CD4-positive, alpha-beta T cell treated with Interferon alpha-2 for 1 hour (primary cell): ENCODE measurements at places on chromosomes 11 and 22.

- DNase-seq, result no peak
Observed at GRCh38 chr11:8035200-8035855, 45.7 kb upstream of the TUB start.

DNA sequence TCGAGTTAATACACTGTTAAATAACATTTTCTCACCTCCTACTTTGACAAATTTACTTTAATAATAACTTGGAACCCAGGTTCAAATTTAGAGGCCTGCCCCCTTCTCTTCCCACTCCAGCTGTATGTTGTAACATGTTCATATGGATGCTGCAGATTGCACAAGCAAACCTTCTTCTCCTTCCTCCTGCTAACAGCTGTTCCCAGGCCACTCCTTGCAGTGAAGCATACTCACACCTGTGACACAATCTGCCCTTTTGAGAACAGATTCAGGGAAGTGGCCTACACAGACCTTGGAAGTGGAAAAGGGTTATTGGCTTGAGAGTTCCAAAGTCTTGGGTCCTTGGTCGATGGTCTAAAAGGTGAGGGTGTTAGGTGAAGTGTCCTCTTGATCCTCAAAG lies 131.9 kb downstream of the TEAD1 start:
- DNase-seq, result no peak

DNA sequence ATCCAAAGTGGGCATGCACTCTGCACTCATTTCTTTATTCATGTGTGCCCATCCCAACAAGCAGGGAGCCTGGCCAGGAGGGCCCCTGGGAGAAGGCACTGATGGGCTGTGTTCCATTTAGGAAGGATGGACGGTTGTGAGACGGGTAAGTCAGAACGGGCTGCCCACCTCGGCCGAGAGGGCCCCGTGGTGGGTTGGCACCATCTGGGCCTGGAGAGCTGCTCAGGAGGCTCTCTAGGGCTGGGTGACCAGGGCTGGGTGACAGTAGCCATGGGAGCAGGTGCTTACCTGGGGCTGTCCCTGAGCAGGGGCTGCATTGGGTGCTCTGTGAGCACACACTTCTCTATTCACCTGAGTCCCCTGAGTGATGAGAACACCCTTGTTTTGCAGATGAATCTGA lies 129.3 kb upstream of the B3GAT1 start:
- no peak for DNase-seq

- DNase-seq, result no peak
Observed at GRCh38 chr11:11641581-11641980, 19.8 kb upstream of the GALNT18 start.

DNA sequence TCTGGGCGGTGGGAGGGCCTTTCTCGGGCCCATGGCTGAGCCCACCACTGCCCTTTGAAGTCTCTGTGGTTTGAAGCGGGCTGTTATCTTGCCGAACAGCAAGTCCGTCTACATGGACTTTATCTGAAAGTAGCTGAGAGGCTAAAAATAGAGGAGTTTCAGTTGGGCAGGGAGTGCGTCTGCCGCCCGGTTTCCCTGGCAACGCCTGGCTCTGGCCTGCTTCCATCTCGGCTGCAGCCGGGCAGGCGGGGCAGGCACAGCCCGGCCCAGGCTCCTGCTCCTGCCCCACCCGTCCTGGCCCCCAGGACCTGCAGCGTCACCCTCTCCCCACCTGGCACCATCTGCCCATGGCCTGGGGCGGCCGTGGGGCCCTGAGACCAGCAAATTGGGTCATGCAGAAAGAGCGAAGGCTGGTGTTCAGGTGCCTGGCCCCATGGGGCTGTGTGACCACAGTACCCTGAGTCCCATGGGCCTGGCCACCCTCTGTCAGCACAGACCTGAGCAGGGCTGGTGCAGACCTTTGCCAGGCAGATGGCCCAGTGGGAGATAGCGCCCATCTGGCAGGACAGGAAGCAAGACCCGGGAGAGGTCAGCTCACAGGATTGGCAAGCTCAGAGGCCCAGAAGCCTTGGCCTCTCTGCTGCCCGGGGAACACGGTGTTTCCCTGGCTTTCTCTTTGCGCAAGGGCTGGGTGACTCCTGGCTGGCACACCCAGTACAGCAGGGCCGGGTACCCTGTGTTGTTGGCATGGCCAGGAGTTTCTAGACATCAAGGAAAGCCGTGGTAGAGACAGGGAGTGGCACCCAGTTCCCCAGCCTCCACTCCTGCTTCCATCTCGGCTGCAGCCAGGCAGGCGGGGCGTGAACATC lies 79.1 kb upstream of the KCNQ1OT1 start:
- peak; percentile 0 for DNase-seq

DNA sequence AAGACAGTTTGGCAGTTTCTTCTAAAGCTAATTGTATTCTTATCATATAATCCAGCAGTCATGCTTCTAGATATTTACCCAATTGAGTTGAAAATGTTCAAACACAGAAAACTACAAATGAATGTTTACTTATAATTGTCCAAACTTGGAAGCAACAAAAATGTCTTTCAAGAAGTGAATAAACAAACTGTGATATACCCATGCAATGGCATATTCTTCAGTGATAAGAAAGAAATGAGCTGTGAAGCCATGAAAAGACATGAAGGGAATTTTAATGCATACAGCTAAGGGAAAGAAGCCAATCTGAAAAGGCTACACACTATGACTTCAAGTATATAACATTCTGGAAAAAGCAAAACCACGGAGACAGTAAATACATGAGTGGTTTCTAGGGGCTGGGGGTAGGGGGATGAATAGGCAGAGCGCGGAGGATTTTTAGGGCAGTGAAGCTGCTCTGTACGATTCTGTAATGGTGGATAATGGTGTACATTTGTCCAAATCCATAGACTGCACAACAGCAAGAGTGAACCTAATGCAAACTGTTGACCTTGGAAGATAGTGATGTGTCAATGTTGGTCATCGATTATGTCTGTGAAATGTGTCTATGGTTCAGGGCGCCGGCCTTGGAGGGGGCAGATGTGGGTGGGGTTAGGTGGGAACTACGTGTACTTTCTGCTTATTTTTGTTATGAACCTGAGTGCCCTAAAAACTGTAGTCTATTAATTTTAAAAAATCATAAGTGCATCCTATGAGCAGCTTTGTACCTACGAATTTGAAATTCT lies 424.9 kb downstream of the TBC1D22A start:
- DNase-seq, result no peak

DNA sequence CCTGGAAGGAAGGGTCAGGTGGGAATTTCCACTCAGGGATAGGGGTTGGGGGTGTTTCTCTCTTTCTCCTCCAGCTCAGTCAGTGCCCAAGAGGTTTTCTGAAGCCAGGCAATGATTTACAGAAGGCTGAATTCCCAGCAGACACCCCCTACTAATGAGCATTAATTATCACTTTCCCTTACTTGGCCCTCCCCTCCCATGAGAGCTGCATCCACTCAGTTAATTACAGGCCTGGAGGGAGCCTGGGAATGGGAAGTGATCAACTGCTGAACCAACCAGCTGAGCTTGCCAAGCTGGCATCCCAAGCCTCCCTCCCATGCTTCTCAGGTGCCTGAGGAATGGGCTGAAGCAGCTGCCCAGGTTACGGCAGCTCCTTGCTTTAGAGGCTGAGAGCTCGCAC lies 992 bp downstream of the LGALS12 start:
- no peak for DNase-seq

DNA sequence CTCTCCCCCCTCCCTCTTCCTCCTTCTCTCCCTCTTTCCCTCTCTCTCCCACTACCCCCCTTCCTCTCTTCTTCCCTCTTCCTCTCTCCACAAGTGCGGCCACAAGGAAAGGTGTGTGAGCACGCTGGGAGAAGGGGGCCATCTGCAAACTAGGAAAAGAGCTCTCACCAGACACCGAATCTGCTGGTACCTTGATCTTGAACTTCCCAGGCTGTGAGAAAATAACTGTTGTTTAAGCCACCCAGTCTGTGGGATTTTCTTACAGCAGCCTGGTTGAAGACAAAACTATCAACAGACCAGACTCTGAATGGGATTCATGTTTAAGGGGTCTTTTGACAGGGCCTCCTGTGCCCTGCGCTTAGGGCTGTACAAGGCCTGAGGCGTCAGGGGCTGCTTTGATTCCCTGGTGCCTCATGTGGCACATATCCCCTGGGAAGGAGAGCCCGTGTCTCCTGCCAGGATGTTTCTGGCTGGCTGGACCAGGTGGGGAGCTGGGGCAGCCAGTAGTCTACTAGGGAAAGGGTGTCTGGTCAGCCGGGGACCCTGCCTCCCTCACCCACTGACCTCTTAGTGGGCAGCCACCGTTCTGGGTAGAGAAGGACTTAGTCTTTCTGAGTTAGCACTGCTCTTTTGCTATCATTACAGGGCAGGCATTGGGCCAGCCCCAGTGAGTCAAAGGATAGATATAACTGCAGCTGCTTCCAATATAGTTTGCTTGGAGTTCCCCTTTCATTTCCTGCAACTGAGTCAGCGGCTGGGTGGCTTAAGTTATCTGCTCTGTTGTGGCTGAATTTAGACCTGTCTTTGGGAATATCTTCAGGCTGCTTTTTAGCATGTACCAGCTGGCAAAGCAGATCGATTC lies 6.2 kb downstream of the PANX1 start:
- no peak for DNase-seq

GRCh38 chr11:67271541-67272284 lies 5.4 kb downstream of the GRK2 start:
- DNase-seq, result peak; percentile 79
